AG08396 (cell line): ENCODE measurements at places on chromosomes 13 and 19.

GRCh38 chr13:109979228-109979627 lies 192.8 kb upstream of the IRS2 start:
- no peak for DNase-seq

DNA sequence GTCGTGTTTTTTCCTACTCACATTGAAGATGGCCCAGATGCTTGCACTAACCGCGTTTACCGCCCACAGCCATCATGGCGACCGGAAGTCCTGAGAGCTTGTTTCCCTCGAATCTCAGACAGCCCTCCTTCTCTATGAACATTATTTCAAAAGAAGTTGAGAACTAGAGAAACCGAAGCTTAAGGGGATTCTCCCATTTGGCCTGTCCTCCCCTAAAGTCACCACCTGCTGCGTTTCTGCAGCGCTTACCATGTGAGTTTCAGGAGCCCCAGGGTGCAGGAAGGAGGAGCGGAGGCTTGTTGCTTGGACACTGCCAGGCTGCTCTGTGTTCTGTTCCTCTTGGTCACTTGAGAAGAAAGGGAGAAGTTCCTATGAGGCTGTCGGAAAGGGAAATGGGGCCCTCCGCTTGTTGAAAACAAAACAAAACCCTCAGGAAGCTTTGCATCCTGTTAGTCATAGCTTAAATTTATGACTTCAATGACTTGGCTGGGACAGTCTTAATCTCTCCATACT lies 6.2 kb downstream of the CARD8 start:
- no peak for DNase-seq

DNA sequence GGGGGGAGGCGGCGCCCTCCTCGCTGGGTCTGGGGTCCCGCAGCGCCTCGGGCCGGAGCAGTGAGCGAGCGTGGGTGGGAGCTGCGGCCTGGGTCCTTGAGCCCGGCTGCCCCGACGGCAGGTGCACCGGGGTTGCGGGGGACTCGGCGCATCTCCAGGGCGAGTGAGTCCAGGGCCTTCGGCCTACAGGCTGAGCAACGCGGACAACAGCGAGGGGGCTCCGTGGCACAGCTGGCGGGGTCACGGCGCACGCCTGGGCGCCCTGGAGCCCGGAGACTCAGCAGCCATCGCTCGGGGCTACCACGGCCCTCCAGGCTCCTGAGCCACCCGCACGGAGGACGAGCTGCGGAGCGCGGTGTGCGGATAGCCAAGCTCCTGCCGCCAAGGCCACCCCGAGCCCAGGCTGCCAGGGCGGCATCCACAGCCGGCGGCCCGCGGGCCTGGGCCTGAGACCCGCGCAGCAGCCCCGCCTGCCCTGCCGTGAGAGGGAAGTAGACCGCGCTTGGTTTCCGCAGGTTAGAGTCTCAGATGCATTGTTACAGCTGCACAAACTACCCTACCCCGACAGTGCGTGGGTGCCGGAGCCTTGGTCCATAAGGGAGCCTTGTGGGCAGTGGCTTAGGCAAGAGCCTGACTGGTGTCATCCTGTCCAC lies 253.9 kb upstream of the SGCG start:
- DNase-seq = no peak

DNA sequence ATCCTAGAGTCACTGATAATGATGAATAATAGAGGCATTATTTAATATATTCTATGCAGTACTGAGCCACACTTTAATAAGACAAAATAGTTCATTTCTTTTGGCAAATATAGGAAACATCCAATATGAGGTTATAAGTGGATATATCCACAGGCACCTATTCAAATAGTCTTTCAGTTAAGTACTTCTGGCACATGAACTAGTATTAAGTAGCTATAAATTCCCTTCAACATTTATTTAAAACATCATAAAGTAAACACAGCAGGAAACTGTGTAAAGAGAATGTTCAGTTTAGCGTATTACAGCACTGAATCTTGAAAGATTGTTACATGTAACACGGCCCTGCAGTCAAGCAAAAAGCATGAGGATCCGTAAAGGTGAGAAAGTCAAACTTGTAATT lies 463.3 kb upstream of the KLF12 start:
- DNase-seq = no peak
